ENCODE measurements at places on chromosomes 6 and 20.

- DNase-seq, result no peak
These were observed 33.7 kb downstream of the SPTLC3 start for GRCh38 chr20:13042458-13042794.

- DNase-seq, result peak; percentile 12
These were observed at the start of gene GNMT for GRCh38 chr6:42960243-42961019. GNMT (plus strand) TSS chr6:42960754; CDS start chr6:42960768, 14 bp downstream.

DNA sequence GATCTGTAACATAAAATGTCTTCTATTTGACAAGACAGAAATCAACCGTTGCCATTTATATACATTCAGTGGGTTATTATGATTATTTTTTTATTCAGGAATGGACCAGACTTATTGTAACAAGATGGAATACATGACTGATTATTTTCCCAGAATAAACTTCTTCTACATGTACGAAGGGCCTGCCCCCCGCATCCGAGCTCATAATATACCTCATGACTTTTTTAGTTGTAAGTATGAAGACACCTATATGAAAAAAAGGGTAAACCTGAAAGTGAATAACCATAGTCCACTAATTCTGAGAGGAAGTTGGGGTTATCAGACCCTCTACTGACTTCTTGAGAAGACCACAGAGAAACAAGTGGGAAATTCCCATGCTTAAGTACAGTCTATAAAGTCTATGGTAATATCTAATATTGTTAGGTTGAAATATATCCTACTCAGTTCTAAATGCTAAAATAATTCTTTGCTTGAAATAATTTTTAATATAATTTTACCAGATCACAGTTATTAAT is 15.9 kb downstream of the OR2A4 start:
- no peak for DNase-seq

DNA sequence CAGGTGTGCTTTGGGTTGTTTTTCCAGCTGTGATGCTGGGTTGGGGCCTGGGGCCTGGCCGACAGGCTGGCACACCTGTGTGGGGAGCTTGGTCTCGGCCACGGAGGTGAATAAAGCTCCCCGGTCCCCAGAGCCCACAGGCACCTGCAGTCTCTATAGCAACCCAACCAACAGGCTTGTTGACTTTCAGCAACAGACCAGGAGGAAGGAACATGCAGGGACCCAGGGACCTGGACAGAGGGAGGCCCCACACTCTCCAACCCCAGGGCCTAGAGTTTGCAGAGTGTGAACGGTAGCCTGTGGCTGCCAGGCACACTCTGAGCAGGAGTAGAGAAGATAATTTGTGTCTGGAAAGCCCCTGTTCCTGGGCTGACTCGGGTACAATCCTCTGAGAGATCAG is 14.6 kb upstream of the SYNJ2 start:
- DNase-seq, result no peak

- no peak for DNase-seq
These were observed 209.6 kb downstream of the ERMARD start for GRCh38 chr6:169960886-169961611.

DNA sequence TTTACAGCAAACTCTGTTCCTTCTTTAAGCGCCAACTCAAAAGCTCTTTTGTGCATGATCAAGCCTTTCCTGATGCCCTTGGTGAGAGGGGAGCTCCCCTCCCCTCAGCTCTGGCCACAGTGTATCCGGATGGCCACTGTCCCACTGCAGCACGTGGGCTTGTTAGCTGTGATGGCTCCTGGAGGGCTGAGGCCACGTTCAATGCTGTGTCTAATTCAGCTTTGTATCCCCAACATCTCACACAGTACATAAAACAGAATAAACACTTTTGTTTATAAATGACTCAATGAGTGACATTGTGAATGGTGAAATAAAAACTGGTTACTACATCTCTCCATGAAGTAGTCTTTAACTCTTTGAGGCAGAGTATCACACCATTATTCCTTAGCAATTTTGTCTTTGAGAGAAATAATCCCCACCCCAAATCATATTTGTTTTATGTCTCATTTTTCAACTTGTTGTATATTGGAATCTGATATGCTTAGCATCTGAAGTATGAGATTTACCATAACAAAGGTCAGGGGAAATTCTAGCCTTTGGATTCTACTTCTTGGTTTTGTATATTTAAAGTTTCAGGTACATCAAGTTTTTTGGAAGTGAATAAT is 44.5 kb downstream of the EDN1 start:
- DNase-seq, result no peak

- no peak for DNase-seq
These were observed 199.6 kb downstream of the GMPR start for GRCh38 chr6:16437984-16438383.

DNA sequence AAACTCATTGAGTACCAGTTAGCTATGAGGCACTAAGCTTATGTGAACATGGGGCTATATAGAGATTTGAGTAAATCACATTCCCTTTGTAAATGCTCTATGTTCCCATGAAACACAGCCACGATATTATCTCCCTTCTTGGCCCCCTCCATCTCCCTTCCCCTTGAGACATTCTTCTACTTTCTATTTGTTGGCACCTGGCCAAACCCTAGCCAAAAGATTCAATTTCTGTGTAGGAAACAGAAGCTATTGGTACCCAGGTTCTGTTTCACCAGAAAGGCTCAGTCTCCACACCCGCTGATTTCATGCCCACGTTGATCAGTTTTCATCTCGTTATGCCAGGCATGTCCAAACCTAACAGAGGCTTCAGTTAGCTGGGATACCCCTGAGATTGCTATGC is 145.5 kb upstream of the LAMP5 start:
- no peak for DNase-seq

GRCh38 chr6:128230267-128230989 is 290.0 kb downstream of the PTPRK start:
- DNase-seq, result no peak

DNA sequence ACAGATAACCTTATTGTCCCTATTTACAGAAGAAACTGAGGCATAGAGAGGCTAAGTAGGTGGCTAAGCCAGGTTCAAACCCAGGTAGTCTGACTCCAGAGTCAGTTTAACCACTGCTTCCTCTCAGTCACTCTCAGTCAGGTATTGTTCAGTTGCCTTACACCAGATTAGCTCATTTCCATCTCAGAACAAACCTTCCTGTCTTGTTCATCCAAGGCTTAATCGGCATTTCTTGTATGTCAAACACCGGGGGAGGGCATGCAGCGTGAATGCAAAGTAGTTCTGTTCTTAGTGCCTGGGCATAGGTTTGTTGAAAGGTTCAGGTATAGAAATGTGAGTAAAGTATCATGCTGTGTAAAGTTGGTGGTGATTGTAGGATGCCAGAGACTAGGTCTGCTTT is 51.7 kb downstream of the CTNNBL1 start:
- DNase-seq, result no peak

DNA sequence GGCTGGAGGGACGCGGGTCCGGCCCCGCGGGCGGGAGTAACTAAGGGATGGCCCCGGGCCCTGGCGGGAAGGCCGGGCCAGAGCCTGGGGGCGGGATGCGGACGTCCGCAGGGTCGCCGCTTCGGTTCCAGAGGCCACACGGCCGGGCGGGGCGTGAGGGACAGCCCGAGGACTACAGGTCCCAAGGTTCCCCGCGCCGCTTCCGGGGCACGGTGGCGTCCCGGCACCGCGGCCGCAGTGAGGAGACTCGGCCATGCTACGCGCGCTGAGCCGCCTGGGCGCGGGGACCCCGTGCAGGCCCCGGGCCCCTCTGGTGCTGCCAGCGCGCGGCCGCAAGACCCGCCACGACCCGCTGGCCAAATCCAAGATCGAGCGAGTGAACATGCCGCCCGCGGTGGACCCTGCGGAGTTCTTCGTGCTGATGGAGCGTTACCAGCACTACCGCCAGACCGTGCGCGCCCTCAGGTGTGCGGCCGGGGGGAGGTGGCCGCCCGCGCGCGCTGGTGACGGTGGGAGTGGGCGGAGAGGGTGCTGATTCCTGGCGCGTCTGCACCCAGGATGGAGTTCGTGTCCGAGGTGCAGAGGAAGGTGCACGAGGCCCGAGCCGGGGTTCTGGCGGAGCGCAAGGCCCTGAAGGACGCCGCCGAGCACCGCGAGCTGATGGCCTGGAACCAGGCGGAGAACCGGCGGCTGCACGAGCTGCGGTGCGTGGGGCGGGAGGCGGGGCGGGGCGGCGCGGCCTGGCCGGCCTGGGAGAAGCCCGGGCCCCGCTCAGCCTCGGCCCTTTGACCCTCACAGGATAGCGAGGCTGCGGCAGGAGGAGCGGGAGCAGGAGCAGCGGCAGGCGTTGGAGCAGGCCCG is at the start of gene MRPS26:
Gene MRPS26 (plus strand): TSS at position 237 of the 861 bp plus-strand sequence. CDS start 17 bp downstream, at position 254.
- DNase-seq, result peak; percentile 84

GRCh38 chr6:31797588-31797987 is 2.0 kb upstream of the VARS1 start:
- DNase-seq, result no peak

- DNase-seq, result no peak
These were observed 347.7 kb downstream of the BCKDHB start for GRCh38 chr6:80454197-80454596.

DNA sequence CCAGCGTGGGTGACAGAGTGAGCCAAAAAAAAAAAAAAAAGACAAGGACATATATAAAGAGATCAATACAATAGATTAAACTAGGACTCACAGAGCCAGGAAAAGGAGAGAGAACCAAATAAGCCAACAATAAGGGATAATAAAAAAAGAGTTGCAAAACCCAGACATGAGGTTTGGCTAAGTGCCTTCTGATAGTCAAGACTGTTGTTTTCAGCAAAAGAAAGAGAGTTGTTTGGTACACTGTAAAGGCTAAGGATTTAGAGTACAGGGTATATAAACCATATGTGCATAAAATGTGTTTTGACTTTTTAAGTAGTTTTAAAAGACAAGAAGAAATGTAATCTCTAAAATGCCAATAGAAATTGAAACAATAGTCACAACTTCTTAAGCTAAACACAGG is 42.8 kb downstream of the RPF2 start:
- DNase-seq, result no peak

DNA sequence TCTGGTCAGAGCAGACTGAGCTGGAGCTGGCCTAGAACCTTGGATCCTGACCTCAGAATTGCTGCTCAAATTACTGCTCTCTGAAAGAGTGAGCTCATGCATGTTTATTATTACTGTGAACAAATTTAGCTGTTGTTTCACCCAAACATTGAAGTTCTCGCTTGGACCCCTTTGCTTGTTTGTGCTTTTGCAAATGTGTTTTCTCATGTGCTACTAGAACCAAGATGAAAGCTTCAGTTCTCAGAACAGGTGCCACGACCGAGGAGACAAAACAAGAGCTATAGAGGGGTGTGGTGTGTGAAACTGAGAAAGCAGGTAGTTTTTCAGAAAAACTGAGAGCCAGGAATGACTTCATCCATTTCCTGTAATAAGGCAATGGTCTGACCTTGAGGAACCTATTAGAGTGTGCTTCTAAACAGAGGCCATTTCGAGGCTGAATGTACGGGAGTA is 50.0 kb upstream of the ESR1 start:
- no peak for DNase-seq

GRCh38 chr6:152462716-152463115 is 174.4 kb downstream of the SYNE1 start:
- DNase-seq, result no peak

DNA sequence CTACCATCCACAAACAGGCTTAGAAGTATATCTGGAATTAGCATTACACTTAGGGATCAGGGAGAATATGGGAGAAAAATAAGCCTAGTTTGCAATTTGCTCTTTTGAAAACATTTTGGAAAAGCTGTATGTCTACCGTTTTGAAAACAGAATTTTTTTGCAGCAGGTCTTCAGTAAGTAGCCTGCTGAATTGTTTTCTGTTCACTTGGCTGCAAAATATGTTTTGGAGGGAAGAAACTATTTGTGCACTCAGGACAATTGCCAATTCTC is 39.6 kb downstream of the ILRUN start:
- no peak for DNase-seq

- DNase-seq, result no peak
These were observed 95.3 kb upstream of the C6orf118 start for GRCh38 chr6:165404697-165405096.

GRCh38 chr6:83367104-83367503 is 63.7 kb downstream of the ME1 start:
- DNase-seq, result no peak

GRCh38 chr6:48658915-48659314 is 547.9 kb upstream of the PTCHD4 start:
- DNase-seq, result no peak

DNA sequence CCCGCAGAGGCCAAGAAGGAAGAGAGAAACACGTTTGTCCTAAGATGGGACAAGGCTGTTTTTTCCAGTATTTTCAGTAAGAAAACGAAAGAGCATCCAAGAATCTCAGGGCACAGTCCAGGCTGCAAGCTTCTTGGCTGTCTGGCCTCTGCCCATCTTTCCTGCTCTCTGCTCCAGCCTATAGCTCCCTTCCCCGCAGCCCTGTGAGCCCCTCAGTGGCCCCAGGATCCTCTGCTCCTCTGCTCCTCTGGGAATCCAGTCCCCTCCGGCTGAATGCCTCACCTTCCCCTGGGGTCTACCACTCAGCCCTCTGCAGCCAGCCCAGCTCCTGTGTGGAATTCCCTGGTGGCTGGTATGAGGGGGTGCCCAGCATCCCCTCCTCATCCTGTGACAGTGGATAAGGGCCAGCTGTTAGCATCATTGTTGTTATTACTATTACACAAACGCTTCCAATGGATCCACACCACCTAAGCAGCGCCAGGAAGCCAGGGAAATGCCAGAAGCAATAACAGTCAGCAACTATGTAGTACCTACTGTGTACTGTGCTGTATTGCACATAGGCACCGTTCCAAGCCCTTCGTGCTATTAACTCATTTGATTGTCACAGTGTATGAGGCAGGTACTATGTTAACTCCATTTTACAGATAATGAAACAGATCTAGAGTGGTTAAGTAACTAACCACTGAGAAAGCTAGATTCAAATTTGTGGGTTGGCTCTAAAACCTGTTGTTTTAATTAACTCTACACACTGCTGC is 60.3 kb upstream of the PTPN1 start:
- DNase-seq, result no peak

GRCh38 chr20:47335251-47336128 is 21.0 kb downstream of the ZMYND8 start:
- DNase-seq, result no peak

GRCh38 chr6:150057501-150057951 is 11.4 kb downstream of the ULBP3 start:
- no peak for DNase-seq
